ENCODE measurements at places on chromosomes 6 and 20. TPM values are rescaled to one million over a fixed set of nuclear protein-coding genes. Genes with fewer than 3 reads are reported as not detected.

GRCh38 chr6:35496036-35496840 is 641 bp downstream of the TEAD3 start:
- no peak for DNase-seq

Gene MYLK4
- polyA plus RNA-seq = 1.3 TPM

GRCh38 chr6:43707269-43707668 is 19.7 kb upstream of the MRPS18A start:
- DNase-seq = no peak

DNA sequence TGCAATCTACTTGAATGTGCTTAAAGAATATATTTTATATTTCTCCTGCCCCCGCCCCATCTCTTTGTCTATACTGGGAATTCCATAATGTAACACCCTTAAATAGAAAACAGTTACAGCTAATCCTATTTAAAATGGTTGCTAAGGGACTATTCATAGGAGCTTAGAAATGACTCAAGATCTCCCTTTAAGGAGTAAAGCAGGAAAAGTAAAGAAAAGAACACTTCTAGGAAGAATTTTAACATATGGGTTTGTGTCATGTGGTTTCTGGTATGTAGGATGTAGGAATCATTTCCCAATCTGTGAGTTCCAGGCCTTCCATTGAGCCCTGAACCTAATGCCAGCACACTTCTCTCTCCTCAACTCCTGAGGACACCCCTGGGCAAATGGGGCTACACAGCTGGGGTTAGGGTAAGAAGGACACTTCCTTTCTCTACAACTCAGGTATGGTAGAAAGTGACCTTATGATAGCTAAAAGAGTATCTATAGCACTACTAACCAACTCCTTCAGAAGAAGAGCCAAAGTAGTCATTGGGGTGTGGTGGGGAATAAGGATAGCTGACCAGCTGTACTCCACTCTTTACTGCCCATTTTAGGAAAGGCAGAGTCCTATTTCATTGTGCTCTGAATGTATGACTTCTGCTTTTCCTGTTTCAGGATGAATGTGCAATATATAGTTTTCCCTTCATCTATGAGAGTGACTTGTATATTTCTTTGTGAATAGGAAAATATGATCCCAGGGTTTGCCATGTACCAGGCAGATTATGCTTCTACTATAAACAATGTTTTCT is 27.3 kb downstream of the RIMS1 start:
- DNase-seq = no peak

Gene ANGPT4
- 0.20 TPM for polyA plus RNA-seq

DNA sequence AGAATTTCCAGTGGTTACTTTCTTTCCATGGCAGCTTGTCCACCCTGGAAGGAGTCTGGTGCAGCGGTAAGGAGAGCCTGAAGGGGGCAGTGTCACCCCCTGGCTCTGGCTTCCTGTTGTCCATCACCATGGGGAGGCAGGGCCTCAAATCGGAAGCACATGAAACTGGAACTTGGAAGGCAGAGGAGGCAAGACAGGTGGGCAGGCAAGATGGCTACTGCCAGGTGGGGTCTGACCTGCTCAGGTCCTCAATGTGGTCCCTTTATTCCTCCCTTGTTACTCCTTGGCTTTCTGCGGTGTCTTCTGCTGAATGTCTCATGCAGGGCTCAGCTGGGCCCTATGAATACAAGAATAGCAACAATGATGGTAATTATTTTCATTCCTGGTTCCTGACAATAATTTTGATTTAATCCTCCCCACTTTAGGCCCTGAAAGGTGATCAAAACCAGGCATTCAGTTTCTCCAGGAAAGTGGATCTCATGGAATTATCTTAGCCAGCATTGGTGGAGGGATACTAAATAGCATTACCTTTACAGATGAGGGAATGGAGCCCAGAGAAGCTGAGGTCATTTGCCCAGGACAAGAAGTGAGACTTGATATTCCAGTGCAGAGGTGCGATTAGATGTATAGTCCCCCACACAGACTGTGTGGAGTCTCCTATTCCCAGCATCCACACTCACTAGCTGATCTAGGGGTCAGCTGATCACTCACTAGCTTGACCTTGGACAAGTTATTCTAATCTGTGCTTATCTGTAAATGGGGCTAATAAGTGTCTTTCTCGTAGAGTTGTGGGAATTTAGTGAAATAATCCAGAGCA is 17.6 kb upstream of the SNAI1 start:
- no peak for DNase-seq

Gene PFDN6
- polyA plus RNA-seq = 77.0 TPM

GRCh38 chr20:13285408-13285807 is 64.3 kb downstream of the ISM1 start:
- no peak for DNase-seq

DNA sequence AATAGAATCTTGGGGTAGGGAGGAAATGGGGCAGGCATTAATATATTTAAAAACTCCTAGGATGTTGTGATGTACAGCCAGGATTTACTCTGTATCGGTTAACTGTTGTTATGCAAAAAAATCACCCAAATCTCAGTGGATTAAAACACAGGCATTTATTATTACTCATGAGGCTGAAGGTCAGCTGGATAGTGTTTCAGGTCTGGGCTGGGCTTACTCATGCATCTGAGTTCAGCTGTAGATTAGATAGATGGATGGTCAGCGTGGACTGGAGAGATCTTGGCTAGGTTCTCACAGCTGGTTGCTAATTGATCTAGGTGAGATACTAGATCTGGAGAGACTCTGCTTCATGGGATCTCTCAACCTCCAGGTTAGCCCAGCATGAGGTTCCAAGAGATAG is 131.4 kb downstream of the BTBD3 start:
- DNase-seq = no peak

Gene THBS2
- polyA plus RNA-seq = 9.4 TPM

DNA sequence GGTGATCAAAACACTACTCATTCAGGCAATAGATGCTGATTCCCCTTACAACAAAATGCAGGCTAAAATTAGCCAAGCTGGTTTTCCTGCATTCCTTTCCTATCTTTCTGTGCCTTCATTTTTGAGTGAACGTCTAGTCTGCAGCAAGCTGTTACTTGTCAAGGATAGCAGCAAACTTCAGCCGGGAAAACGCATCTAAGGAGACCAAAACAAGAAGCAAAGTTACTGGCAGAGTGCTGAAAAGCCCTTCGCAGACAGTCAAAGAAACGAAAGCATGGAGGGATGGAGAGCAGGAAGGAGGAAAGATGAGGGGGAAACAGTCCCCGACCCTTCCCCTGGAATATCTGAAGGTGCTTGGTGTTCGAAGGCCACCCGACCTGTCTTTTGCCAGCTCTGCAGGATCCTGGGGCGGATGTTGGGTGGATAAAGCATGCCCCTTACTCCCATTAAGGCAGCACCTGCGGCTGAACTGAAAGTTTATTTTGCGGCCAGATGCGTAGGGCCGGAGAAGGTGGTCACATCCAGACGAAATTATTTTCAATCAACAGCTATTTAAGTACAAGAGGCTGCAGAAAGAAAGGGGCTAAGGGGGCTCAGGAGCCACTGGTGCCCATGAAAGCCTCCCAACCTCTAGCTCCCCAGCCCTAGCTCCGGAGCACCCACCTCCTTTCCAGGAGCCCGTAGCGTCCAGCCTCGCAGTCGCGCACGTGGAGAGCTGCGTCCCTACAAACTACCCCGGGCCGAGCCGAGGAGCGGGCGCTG is 538 bp downstream of the FERMT1 start:
- no peak for DNase-seq

Gene NHSL1
- polyA plus RNA-seq = 11.3 TPM
